ENCODE measurements at places on chromosomes 1 and 21.

- no peak for DNase-seq
Observed at GRCh38 chr1:246959944-246960693, 28.4 kb upstream of the AHCTF1 start.

GRCh38 chr1:232290570-232290969 lies 339.4 kb downstream of the SIPA1L2 start:
- DNase-seq, result no peak

DNA sequence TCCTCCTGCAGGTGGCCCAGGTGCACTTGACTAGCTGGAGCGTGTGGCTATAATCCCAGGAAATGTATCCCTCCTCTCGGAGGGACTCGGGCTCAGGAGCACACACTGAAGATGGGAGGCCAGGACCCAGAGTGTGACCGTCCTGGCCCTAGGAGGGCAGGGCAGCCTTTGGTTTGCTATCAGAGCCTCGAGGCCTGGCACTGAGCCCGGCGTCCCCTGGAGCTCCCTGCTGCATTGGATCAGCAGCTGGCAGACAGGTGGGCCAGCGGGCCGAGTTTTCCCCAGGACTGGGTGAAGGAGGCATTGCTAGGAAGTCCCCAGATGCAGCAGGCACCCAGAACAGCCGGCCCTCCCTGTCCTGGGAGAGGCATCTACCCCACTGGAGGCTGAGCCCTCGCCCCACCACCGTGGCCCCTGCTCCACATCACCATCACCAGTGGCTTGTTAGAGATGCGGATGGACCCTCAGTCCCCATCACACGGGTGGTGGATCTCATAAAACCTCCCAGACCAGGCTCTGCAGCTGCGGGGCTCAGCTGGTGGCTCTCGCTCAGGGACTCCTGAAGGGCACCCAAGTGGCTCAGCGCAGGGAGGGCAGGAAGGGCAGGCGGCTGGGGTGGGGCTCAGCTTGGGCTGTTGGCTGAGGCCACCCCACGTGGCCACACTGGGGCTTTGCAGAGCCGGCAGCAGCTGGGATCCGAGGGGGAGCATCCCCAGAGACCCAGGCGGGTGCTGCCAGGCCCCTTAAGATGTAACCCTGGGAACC lies 32.7 kb upstream of the POFUT2 start:
- no peak for DNase-seq

GRCh38 chr21:41367301-41367944 lies 5.6 kb downstream of the MX2 start:
- DNase-seq, result no peak

DNA sequence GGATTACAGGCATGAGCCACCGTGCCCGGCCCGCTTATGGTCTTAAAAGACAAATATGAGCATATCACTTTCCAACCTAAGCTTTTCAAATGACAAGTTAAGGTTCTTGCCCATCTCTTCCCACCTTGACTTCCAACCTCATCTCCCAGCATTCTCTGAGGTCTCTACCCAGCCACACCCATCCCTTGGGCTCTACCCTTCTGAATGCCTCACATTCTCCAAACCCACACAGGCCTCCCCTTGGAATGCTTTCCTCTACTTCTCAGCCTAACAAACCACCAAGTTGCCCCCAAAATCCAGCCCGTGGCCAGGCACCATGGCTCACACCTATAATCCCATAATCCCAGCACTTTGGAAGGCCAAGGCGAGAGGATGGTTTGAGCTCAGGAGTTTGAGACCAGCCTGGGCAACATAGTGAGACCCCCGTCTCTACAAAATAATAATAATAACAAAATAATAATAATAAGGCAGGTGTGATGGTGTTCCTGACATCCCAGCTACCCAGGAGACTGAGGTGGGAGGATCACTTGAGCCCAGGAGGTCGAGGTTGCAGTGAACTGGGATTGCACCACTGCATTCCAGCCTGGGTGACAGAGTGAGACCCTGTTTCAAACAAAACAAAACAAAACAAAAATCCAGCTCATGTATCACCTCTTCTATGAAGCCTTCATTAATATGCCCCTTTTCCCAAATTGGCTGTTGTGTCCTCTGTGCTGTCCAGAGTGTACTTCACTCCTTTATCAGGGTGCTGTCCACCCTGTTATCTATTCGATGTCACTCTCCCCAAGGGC lies 11.2 kb downstream of the DCST2 start:
- DNase-seq, result no peak

DNA sequence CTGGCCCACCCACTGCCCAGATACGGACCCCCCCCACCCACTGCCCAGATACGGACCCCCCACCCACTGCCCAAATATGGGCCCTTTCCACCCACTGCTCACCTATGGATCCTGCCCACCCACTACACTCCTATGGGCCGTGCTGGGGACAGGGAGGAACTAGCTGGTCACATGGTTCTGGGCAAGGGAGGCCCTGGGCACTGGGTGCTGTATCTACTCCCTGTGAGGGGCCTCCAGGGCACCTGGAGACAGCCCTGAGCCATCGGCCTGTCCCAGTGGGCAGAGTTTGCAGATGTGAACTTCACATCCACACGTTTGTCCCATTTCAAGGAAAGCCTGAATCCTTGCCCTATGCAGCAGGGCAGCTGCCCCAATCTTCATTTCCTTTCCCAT lies 71.4 kb upstream of the COL6A1 start:
- no peak for DNase-seq

DNA sequence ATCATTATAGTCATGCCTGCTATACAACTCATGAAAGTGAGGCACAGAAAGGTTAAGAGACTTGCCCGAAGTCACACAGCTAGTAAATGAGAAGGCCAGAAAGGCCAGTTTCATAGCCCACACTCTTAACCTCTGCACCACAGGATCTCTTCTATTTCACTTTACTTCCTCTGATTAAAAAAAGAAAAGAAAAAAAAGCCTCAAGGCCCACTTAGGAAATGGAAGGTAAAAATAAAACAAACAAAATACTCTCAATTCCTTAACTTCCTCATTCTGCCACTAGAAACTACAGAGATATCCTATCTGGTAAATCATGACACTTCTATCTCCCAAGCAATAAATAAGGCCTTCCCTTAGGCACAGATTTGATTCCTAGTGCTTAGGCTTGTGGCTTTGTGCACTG lies 7.6 kb upstream of the ENAH start:
- no peak for DNase-seq

DNA sequence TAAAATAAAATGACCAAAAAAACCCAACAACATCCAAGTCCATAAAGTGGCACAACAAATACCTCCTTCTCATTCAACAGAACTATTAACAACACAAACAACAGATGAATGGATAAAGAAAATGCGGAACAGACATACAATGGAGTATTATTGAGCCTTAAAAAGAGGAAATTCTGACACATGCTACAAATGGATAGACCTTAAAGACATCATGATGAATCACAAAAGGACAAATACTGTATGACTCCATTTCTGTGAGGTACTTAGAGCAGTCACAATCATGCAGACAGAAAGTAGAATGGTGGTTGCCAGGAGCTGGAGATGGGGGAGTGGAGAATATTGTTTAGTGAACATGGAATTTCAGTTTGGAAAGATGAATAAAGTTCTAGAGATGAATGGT lies 42.6 kb downstream of the EYA3 start:
- no peak for DNase-seq

DNA sequence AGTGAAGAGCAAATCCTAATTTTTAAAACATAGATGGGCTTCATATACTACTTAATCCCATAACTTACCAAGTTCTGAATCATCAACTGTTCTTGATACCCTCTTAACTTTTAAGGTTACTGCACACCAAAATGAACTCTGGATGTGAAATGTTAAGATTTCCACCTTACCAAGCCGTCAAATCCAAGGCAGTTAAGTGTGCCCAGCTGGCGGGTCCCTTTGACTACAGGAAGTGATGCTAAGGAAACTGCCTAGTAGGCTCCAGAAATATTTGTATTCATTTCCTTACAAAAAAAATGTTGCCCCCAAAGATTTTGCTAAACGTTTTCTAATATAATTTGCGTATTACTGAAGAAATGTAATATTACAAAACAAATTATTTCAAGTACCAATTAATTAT lies 10.7 kb downstream of the NRIP1 start:
- no peak for DNase-seq

DNA sequence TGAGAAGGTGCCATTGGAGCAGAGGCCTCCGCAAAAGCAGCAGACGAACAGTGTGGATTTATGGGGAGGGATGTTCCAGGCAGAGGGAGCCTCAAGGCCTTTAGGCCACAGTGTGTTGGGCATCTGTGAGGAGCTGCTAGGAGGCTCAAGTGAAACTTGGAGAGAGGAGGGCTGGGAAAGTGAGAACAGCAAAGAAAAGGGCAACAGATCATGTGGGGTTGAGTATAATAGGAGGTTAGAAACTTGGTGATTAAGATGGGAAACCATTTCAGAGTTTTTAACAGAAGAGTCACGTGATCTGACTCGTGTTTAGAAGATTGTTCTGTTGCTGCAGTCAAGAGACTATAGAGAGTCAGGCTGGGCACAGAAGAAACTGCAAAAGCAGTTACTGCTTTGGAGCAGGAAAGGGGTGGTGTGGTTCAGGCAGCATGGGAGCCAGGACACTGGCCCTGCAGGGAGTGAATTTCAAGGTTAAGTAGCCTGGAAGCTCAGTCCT lies 277.0 kb downstream of the DISC1 start:
- DNase-seq, result no peak

- DNase-seq, result peak; percentile 80
Observed at GRCh38 chr1:21255284-21255942, 34.9 kb downstream of the ECE1 start.

- DNase-seq, result no peak
Observed at GRCh38 chr1:37171691-37172090, 137.4 kb upstream of the GRIK3 start.

- no peak for DNase-seq
Observed at GRCh38 chr1:38269923-38270848, 223.6 kb upstream of the POU3F1 start.

DNA sequence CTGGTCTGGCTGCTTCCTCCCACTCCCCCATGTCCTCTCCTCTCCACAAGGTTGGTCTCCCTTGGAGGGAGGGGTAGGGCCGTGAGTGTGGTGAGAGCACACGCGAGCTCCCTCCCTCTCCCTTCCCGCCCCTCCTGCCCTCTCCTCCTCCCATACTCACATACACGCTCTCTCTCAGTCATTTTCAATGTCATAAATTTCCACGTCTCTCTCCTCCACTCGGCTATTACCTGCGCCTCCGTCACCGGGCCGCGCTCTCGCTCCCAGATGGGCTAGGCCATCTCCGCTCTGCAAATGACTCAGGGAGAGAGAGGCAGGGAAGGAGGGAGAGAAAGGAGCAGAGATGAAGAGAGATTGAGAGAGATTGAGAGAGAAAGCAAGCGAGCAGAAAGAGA lies 36.7 kb upstream of the DMBX1 start:
- no peak for DNase-seq
